ENCODE measurements at places on chromosomes 2 and 18.

GRCh38 chr18:48927286-48928080 lies 23.3 kb downstream of the SMAD7 start:
- no peak for DNase-seq

- no peak for DNase-seq
Measured at GRCh38 chr18:11553098-11553940, 56.1 kb upstream of the SLC35G4 start.

DNA sequence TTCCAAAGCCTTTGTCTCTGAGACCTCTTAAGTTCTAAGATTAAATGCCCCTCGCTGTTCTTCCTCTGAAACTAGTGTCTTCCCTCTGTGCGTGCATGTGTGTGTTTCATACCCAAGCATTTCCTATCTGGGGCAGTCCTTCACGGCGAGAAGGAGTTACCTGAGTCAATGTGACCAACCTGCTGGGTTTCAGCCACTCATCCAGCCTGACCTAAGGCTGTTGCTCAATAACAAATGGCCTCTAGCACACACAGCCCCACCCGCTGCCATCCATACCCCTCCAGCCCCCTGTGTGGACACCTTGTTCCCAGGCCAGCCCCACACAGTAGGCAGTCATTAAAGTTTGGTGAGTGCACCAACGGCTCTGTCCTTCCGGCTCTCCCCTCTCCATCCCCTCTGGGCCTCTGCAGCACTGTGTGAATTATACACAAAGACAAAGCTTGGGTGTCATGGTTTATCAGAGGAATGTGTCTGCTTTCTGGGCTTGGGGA lies 53.8 kb upstream of the FOSL2 start:
- DNase-seq = no peak

DNA sequence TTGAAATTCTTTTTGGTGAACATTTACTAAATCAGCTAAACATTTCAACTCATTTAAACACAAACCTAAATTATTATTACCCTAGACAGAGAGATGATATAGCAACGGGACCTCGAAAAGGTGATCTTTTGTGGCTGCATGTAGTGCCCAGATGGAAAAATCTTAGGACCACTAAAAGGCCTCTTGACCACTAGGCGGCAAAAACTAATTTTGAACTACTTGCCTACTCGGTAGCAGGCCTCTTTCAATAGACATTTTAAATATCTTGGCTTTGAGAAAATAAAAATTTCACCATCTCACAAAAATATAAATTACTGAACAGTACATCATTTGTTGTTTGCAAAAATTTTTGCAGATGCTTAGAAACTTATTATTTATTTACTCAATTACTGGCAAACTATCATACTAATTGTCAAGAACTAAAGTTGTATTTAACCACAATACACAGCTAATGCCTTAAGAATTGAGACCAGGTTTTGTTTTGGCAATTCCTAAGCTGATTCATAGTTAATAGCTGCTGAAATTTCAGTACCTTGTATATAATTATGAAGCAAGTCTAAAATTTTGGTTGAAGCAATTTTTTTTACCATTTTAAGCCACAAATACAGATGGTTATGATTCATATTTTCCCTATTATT lies 9.4 kb downstream of the COL3A1 start:
- DNase-seq = no peak

GRCh38 chr2:218221000-218221399 lies 4.0 kb downstream of the ARPC2 start:
- no peak for DNase-seq

- no peak for DNase-seq
Measured at GRCh38 chr18:77560341-77560992, 310.8 kb downstream of the GALR1 start.

- DNase-seq = no peak
Measured at GRCh38 chr2:217934321-217935131, 68.3 kb downstream of the TNS1 start.

- no peak for DNase-seq
Measured at GRCh38 chr2:166494140-166494624, at the start of gene SCN7A. Gene SCN7A (minus strand): TSS chr2:166494249. CDS start chr2:166477696, 16,553 bp downstream.

- DNase-seq = no peak
Measured at GRCh38 chr2:10225291-10226037, 77.2 kb upstream of the HPCAL1 start.

- DNase-seq = no peak
Measured at GRCh38 chr2:198143793-198144192, 339.4 kb downstream of the PLCL1 start.

GRCh38 chr2:39723946-39724827 lies 54.9 kb downstream of the THUMPD2 start:
- DNase-seq = no peak

GRCh38 chr18:39225373-39225772 lies 1659.8 kb upstream of the CELF4 start:
- no peak for DNase-seq

DNA sequence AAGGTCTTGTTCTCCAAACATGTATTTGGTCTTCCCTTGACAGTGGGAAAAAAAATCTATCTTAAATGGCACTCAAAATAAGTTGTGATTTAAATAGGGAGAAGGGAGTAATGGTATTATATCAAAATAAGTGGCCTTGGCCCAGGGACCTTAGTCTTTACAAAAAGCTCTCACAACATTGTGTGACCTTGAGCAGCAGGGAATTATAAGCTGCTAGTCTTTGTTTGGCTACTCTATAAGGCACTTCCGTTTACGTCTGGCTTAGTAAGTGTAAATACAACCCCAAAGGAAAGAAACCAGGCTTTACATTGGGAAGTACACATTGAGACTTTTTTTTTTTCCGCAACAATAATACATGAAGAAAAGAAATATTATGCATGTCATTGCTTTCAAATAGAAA lies 734.0 kb upstream of the LINC00305 start:
- no peak for DNase-seq

DNA sequence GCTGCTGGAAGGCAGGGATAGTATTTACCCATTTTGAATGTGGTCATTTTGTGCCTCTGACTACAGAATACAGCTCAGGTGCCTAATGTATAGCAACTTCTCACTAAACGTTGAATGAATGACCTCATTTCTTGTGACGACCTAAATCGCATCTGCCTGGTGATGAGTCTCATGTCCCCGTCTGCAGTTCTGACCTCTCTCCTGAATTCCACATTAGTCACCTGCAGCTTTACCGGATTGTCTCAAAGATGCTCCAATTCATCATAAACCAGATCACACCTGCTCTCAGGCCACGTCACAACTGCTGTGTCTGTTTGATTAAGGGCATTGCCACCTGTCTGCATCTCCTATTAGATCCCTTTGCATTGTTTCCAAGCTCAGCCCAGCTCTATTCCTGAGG lies 133.6 kb upstream of the MYT1L start:
- DNase-seq = no peak

GRCh38 chr2:949384-950079 lies 1.1 kb upstream of the SNTG2 start:
- no peak for DNase-seq

DNA sequence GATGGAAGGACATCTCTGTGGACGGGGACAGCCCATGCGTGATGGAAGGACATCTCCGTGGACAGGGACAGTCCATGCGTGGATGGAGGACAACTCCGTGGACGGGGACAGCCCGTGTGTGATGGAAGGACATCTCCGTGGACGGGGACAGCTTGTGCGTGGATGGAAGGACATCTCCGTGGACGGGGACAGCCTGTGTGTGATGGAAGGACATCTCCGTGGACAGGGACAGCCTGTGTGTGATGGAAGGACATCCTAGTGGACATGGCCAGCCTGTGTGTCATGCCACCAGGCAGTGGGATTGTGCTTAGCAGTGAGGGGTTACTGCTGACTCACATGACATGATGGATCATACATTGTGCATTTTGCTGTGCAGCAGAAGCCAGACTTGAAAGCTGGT lies 30.0 kb upstream of the NFATC1 start:
- no peak for DNase-seq

DNA sequence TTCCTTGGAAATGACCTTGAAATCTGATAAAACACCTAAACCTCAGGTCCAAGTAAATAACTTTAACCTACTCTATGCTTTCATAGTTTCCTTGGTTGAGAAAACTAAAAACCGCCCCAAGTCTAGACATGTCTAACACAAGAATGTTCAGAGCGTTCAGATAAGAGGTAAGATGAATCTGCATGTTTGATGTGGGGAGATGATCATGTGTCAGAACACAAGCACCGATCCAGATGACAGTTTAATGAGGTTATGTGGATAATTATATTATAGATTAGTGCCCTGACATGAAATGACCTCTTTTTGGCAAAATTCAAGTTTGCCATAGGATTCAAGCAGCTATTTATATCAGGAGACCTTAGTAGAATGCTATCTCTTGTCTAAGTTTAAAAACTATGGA lies 729.8 kb upstream of the SOX11 start:
- DNase-seq = no peak

DNA sequence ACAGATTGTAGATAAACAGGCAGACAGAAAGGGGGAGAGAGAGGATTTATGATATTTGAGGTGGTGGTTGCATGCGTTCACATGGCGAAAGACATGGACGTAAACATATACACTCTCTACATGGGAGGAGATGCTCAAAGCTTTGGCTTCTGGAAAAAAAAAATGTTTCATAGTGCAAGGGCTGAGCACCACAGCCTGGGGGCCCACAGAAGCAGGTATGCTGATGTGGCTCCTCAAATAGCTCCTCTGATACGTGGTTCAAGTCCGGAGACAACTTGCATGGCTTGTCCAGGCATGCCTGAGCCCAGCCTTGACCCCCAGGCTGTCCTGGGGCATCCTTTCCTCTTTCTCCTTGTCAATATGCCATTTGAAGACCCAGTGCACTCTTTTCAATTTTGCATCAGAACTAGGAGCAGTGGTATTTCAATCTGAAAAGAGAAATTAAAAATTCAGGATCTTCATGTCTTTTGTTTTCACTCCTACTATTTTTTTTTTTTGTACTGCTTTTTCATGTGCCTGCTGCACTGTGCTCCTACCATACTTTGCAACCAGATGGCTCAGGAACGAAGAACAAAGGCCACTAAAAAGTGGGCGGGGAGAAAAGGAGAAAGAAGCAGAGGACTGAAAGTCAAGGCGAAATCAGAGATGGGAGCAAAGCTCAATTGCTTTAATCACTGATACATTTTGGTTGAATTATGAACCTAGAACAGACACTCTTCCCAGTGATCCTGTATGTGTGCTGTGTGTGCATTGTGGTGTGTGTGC lies 495.7 kb upstream of the TCF4 start:
- DNase-seq = no peak

DNA sequence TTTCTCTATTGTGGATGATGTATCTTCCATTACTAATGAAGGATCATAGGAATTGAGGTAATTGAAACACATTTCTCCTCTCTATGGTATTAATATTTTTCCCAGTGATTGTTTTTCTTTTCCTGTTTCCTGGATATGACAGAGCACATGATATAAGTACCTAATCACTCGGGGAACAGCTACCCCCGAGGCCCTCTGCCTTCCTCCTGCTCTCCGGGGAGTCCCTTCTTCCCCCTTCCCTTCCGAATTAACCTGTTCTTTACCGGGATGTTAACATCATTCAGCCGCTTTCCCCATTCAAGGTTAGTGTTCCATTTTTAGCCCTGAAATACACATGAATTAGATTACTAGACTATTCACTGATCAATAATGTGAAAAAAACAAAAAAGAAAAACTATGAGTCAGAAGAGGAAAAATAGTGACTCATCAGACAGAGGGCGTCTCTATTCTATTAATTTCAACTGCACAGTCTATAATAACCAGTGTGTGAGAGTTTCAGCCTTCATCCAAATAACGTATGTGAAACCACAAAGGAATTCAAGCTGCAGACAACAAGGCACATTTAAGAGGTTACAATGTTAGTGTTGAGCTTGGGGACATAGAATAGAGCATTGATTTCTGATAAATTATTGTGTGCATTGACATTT lies 450.8 kb downstream of the DLGAP1 start:
- no peak for DNase-seq

DNA sequence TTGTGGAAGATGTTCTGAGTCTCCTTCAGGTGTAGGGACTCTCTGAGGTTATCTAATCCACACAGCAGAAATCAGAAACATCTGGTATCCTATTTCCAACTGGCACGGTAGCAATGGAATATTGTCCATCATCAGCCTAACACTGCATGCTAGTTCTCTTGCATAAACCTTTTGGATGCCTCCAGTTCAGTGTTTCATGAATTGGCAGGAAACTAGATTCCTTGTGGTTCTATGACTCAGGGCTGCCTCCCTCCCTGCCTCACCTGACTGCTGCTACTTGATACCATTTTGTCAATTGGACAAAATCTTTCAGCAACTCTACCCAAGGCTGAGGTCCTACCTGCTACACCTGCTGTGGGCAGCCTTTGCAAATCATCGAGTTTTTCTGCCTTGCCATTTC lies 130.9 kb downstream of the TPGS2 start:
- DNase-seq = no peak

GRCh38 chr18:53665701-53666100 lies 558.8 kb downstream of the MBD2 start:
- DNase-seq = no peak

DNA sequence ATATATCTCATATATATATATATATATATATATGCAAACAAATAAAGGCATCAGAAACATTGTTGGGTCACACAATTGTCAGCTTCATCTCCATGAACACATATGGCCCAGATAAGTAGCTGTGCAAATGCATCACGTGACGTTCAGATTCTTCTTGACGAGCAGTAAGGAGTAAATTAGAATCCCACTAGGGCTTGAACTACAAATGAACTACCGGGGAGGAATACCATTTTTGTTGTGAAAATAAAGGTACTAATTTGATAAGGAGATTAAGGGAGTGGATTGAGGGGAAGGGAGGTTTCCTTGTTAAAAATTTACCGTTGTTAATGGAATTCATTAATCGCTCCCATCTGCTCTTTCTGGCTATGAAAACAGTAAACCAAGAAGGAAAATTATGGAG lies 186.5 kb upstream of the COPS8 start:
- DNase-seq = no peak

- no peak for DNase-seq
Measured at GRCh38 chr18:3513481-3513880, 63.5 kb downstream of the TGIF1 start.

DNA sequence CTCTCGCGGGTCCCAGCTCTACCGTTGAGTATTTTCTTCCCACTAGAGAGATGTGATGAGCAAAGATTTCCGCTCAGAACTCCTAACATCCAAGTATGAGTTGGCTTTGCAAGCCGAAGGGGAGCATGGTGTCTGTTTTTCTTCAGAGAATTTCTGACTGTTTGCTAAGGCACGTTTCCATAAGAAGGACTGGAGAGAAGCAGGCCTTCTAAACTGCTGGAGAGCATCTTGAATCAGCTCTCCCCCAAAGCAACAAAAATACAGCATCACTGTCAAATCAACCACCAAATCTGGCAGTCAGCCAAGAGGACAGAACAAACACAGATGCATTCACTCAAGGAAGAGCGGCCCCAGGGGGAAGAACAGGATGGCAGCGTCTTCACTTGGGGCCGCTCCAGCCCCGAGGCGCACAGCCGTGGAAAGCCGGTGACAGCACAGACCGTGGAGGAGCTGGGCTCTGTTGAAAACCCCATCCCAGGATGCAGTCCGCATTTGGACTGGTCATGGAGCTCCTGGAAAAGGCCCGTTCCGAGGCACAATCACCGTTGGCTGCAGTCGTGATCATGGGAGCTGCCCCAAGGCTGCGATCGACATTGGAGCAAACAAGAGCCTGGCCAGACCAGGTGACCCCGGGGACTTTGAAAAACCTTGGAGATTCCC lies 101.4 kb downstream of the NFATC1 start:
- no peak for DNase-seq

Measured in GM12878 (cell line).